Mesendoderm (in vitro differentiated cells): ENCODE measurements at places on chromosomes 13 and 19.

GRCh38 chr13:74825152-74825937 is 656.6 kb downstream of the TBC1D4 start:
- H3K4me3 ChIP-seq: no peak overlapping the region
- H3K36me3 ChIP-seq: no peaks in the 10 kb centered on the region
- H3K27ac ChIP-seq: no peak overlapping the region
- H3K27me3 ChIP-seq: no peaks in the 10 kb centered on the region

GRCh38 chr19:10553943-10554381 is 10.3 kb downstream of the ATG4D start:
- DNase-seq: no peak
- no peaks in the 10 kb centered on the region for H3K4me1 ChIP-seq
- H3K36me3 ChIP-seq: peaks cover 8% of the 10 kb centered on the region
- H3K27ac ChIP-seq: no peak overlapping the region
- H3K27me3 ChIP-seq: no peaks in the 10 kb centered on the region

GRCh38 chr13:110640591-110641029 is 25.3 kb downstream of the NAXD start:
- H3K27me3 ChIP-seq: no peaks in the 10 kb centered on the region
- peaks cover 13% of the 10 kb centered on the region for H3K36me3 ChIP-seq
- no peak for DNase-seq
- no peak overlapping the region for H3K27ac ChIP-seq
- peaks cover 2% of the 10 kb centered on the region for H3K4me1 ChIP-seq

DNA sequence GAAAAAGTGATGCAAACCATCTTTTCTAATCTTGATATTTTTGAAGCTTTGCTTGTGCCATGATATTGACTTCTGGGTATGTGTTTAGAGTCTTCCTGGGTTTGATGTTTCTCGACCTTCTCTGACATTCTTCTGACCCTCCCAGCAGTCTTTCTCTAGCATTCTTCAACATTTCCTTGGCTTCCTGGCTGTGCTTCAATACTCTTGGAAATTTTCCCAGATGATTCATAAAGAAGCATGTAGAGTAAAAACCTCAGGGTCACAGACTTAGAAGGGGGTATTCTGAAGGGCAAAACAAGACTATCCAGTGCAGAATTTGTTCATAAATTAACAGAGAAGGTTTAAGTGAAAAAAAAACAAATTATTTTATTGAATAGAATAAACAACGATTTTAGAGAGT is 946.3 kb upstream of the PCDH9 start:
- no peak for DNase-seq
- H3K4me3 ChIP-seq: no peak overlapping the region
- H3K36me3 ChIP-seq: no peaks in the 10 kb centered on the region
- no peak overlapping the region for H3K27ac ChIP-seq

DNA sequence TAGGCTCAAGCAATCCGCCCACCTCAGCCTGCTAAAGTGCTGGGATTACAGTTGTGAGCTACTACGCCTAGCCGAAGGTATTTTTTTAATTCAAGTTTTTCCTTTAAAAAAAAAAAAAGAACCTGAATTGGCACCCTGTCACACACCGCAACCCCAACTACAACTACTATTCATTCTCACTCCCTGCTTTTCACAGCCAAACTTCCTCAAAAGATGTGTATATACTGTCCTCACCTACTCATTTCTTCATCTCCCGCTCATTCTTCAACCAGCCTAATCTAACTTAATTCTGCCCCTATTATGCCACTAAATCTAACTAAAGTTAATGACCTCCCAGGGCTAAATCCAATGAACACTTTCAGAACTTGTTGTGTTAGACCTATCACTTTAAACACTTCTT is 12.7 kb upstream of the WBP4 start:
- no peak overlapping the region for H3K27ac ChIP-seq
- no peak for DNase-seq
- no peaks in the 10 kb centered on the region for H3K27me3 ChIP-seq
- H3K4me3 ChIP-seq: no peak overlapping the region

- no peaks in the 10 kb centered on the region for H3K36me3 ChIP-seq
- peaks cover 3% of the 10 kb centered on the region for H3K27me3 ChIP-seq
- H3K4me3 ChIP-seq: no peak overlapping the region
- no peaks in the 10 kb centered on the region for H3K4me1 ChIP-seq
- no peak for DNase-seq
These were observed 4.6 kb downstream of the PCDH9 start for GRCh38 chr13:67225252-67226159.

DNA sequence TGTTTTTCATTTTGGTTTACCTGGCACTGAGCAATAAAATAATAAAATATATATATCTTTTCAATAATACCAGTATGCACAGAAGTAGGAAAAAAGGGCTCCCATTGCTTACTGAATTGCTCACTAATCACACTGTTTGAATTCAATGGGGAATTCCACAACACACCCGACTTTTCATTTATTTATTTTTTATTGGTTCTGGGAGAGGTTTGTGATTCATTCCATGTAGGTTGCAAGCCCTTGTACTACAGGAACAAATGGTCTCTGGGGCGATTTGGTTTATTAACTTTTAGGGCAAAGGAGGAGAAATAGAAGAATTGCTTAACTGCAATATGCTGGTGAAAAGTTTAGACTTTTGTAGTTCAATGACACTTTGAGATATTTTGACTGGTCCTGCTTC is 207.4 kb downstream of the DCT start:
- H3K4me3 ChIP-seq: no peak overlapping the region
- no peaks in the 10 kb centered on the region for H3K27me3 ChIP-seq
- H3K27ac ChIP-seq: no peak overlapping the region
- no peaks in the 10 kb centered on the region for H3K36me3 ChIP-seq
- no peak for DNase-seq
- no peaks in the 10 kb centered on the region for H3K4me1 ChIP-seq

- H3K27ac ChIP-seq: no peak overlapping the region
- DNase-seq: no peak
These were observed 2.9 kb upstream of the FRY start for GRCh38 chr13:32028711-32029110.

GRCh38 chr19:11267316-11268085 is 5.2 kb upstream of the DOCK6 start:
- H3K36me3 ChIP-seq: no peaks in the 10 kb centered on the region
- no peaks in the 10 kb centered on the region for H3K4me1 ChIP-seq
- H3K27me3 ChIP-seq: no peaks in the 10 kb centered on the region

GRCh38 chr13:88919970-88920628 is 1248.9 kb downstream of the SLITRK5 start:
- no peak for DNase-seq
- H3K27ac ChIP-seq: no peak overlapping the region
- H3K4me1 ChIP-seq: no peaks in the 10 kb centered on the region
- no peak overlapping the region for H3K4me3 ChIP-seq

- DNase-seq: peak; percentile 10
- no peaks in the 10 kb centered on the region for H3K36me3 ChIP-seq
- H3K27me3 ChIP-seq: no peaks in the 10 kb centered on the region
- H3K27ac ChIP-seq: no peak overlapping the region
These were observed 73.9 kb upstream of the OXGR1 start for GRCh38 chr13:97068151-97068550.

DNA sequence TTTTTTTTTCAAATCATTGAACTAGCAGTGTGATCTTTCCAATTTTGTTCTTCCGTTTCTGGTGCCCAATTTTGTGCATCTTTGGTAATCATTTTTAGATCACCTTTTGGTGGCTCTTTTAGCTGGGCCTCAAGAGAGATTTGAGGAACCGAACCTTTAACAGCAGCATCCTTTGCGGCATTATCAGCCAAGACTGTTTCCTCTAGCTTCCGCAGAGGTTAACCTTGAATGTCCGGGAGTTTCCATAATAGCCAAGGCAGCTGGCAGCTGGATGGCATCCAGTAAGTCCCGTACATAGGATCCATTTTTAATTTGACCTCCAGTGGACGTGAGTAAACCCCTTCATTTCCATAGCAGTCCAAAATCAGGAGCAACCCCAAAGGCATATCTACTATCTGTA is 9.6 kb downstream of the IRGC start:
- DNase-seq: no peak
- no peaks in the 10 kb centered on the region for H3K27me3 ChIP-seq
- H3K36me3 ChIP-seq: peaks cover 3% of the 10 kb centered on the region

- peak; percentile 25 for DNase-seq
- no peak overlapping the region for H3K27ac ChIP-seq
- H3K4me1 ChIP-seq: no peaks in the 10 kb centered on the region
- no peaks in the 10 kb centered on the region for H3K36me3 ChIP-seq
These were observed 33.5 kb downstream of the ELL start for GRCh38 chr19:18488403-18488723.

GRCh38 chr19:36097036-36097435 is 13.9 kb upstream of the OVOL3 start:
- no peaks in the 10 kb centered on the region for H3K27me3 ChIP-seq
- no peaks in the 10 kb centered on the region for H3K4me1 ChIP-seq
- DNase-seq: no peak
- peaks cover 6% of the 10 kb centered on the region for H3K36me3 ChIP-seq

DNA sequence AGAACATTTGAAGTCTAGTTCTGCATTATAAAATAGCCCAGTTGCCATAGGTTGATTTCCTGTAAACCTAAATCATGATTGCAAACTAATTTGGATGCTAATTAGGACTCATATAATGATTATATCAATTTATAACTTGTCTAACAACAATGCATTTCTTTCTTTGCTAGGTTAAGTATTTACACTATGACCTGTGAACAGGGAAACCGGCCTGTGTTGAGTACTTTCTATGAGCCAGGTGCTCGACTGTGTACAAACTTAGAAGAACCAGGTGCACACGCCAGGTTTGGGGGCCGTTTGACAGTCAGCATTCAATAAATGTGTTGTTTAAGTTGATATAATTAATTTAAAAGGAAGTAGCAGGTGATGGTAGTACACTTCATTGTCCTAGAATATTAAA is 203.1 kb downstream of the TM9SF2 start:
- H3K4me1 ChIP-seq: no peaks in the 10 kb centered on the region
- no peak overlapping the region for H3K4me3 ChIP-seq
- H3K27me3 ChIP-seq: no peaks in the 10 kb centered on the region
- no peaks in the 10 kb centered on the region for H3K36me3 ChIP-seq
- no peak for DNase-seq
- no peak overlapping the region for H3K27ac ChIP-seq

DNA sequence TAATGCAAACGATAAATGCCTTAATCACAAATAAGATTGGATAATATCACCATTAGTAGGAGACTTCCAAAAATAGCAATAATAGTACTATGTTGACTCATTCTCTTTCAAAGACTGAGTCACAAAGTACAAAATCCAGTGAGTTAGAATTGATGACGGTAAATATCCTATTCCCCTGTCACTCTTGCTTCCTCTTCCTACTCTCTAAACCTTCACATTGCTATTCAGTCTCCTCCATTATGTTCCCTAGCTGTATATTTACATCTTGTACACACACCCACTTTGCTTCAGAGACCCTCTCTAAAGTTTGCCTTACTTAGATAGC is 26.3 kb upstream of the INTS6 start:
- no peak overlapping the region for H3K27ac ChIP-seq
- no peaks in the 10 kb centered on the region for H3K4me1 ChIP-seq
- no peaks in the 10 kb centered on the region for H3K36me3 ChIP-seq
- H3K27me3 ChIP-seq: no peaks in the 10 kb centered on the region
- DNase-seq: no peak

DNA sequence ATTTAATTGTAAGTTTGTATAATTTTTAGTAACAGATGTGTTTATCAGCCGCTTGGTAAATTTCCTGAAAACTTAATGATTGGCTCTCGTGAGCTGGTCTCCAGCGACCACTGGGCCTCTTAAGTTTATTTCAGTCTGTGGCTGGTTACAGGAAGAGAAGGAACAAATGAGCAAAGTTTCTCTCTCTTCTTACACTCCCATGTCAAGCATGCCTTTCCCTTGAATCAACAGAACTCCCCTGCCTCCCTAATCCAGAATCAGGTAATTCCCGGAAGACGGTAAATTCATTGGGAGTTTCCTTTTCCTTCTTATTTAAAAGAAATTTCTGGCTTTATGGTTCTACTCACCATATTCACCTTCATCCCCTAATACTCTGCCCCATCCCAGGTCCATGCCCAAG is 52.5 kb upstream of the POMP start:
- H3K36me3 ChIP-seq: no peaks in the 10 kb centered on the region
- H3K27me3 ChIP-seq: no peaks in the 10 kb centered on the region
- peaks cover 3% of the 10 kb centered on the region for H3K4me1 ChIP-seq

GRCh38 chr19:46981286-46981945 is 38.2 kb upstream of the NPAS1 start:
- no peaks in the 10 kb centered on the region for H3K27me3 ChIP-seq
- no peak for DNase-seq
- no peak overlapping the region for H3K4me3 ChIP-seq

GRCh38 chr19:55622242-55622969 is 2.0 kb downstream of the ZNF784 start:
- no peak overlapping the region for H3K27ac ChIP-seq
- no peaks in the 10 kb centered on the region for H3K27me3 ChIP-seq
- no peaks in the 10 kb centered on the region for H3K4me1 ChIP-seq
- H3K36me3 ChIP-seq: peaks cover 1% of the 10 kb centered on the region

DNA sequence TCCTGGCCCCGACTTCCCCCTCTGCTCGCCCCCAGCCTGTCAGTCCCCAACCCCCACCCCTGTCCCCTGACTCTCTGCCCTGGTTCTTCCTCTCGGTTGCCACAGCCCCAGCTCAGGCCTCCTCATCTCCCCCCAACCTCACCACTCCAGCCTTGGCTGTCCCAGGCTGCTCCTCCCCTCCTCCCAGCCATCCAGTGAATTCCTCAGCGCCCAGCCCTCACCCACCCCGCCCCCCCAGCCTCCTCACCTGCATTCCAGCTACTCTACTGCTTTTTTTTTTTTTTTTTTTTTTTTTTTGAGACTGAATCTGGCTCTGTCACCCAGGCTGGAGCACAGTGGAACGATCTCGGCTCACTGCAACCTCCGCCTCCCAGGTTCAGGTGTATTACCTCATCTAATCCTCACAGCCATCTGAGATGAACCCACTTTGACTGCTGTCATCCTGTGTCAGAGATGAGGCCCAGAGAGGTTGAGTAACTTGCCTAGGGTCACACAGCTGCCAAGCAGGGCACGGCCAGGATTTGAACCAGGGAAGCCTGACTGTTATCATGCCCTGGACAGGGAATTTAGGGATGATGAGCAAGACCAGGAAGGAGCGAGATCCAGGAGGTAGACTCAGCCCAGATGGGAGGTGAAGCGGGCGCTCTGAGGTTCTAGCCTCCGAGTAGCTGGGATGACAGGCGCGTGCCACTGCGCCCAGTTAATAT is 2.6 kb downstream of the SULT2B1 start:
- no peak overlapping the region for H3K4me3 ChIP-seq
- peak overlapping the region; percentile 75 for H3K27ac ChIP-seq
- H3K36me3 ChIP-seq: no peaks in the 10 kb centered on the region

- H3K4me1 ChIP-seq: no peaks in the 10 kb centered on the region
- H3K27ac ChIP-seq: no peak overlapping the region
- no peaks in the 10 kb centered on the region for H3K27me3 ChIP-seq
- H3K36me3 ChIP-seq: peaks cover 4% of the 10 kb centered on the region
These were observed 19.9 kb downstream of the UHRF1 start for GRCh38 chr19:4929186-4929585.
